Myocyte (in vitro differentiated cells): ENCODE measurements at places on chromosomes 5 and 9. TPM values are rescaled to one million over a fixed set of nuclear protein-coding genes. Genes with fewer than 3 reads are reported as not detected.

Gene WWC1
- 0.03 TPM in 1 of 2 replicates, not detected in the other for total RNA-seq

Gene SNAPC4
- 7.6 and 9.2 TPM in 2 replicates for total RNA-seq

Gene DENND1A
- total RNA-seq, result 16.3 and 18.5 TPM in 2 replicates

Gene CFAP90
- total RNA-seq, result not detected in 2 replicates

Gene CTSV
- 0.36 and 0.83 TPM in 2 replicates for total RNA-seq

Gene FOXD4L5
- not detected in 2 replicates for total RNA-seq

Gene FUBP3
- total RNA-seq, result 37.1 and 45.7 TPM in 2 replicates

Gene ASPN
- total RNA-seq, result 0.19 TPM in 1 of 2 replicates, not detected in the other

Gene GFI1B
- 0.10 TPM in 1 of 2 replicates, not detected in the other for total RNA-seq

Gene STPG3
- total RNA-seq, result not detected in 2 replicates

Gene SLC36A3
- total RNA-seq, result not detected in 2 replicates

Gene ZNF189
- 19.0 and 23.7 TPM in 2 replicates for total RNA-seq
